H1 (cell line): ENCODE measurements at places on chromosomes 2 and 18.

GRCh38 chr18:44959013-44959412 is 278.3 kb downstream of the SETBP1 start:
- no peak for DNase-seq

DNA sequence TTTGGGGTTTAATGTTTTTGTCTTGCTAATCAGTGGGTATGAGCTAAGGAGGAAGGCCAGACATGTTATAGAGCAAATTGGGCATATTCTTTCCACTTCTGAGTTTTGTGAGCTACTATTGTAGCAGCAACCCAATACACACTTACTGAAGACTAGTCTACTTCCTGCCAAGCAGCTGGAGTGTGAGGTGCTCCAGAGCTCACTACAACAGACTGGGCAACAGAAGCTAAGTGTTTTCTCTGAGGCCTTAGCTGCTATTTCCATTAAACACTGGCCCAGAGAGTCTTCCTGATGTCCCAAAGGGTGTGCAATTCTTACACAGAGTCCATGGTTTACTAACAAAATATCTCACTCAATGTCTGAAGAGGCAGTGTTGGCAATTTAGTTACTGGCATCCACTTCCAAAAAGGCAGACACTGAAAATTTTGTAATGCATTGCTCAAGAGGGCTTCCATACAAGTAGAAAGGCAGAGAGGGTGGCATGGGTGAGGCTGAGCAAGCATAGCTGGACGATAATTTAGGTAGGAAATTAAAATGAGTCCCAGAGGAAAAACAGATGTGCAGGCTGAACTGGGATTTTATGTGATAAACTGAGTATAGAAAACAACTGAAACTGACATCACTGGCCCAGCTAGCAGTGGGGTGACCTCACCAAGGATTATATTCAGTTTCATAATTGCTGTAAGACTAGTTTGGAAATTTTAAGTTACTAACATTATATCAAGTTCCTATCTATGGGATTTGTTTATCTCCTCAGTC is 68.6 kb downstream of the ZC3H6 start:
- DNase-seq = no peak

DNA sequence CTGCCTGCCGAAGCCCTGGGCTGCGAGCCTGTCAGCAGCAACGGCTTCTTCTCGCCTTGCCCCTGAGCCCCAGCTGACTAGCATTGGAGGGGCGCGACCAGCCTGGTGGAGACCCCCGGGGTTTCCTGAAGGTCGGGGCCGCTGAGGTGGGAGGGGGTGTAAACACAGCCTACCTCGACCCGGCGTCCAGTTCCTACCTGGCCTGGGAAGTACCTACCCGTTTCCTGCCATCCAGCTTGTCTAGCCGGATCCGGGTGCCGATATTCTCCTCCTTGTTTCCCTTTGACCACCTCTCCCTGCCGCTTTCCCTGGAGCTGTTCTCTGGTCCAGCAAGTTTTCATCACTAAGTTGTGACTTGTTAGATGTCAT is 511 bp downstream of the MOB4 start:
- no peak for DNase-seq

- no peak for DNase-seq
These were observed 66.5 kb upstream of the TLK1 start for GRCh38 chr2:171227066-171227782.

GRCh38 chr2:176814274-176814673 is 398.3 kb upstream of the HNRNPA3 start:
- no peak for DNase-seq

DNA sequence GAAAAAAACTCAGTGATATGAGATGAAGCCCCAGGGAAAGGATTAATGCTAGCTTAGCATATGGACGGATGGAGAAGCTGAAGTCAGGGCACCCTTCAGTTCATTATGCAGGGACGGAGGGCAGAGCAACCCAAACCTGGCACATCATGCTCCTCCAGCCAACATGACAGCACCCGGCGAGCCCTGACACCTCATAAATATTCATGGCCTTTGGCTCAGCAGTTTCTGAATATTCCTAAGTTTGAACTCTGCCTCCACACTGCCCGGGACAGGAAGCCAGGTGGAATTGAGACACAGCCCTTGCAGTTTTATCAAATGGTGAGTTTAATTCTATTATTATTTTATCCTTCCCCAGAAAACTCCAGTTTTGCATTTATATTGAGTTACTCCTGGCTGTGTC is 87.3 kb upstream of the SH3BP4 start:
- DNase-seq = no peak

DNA sequence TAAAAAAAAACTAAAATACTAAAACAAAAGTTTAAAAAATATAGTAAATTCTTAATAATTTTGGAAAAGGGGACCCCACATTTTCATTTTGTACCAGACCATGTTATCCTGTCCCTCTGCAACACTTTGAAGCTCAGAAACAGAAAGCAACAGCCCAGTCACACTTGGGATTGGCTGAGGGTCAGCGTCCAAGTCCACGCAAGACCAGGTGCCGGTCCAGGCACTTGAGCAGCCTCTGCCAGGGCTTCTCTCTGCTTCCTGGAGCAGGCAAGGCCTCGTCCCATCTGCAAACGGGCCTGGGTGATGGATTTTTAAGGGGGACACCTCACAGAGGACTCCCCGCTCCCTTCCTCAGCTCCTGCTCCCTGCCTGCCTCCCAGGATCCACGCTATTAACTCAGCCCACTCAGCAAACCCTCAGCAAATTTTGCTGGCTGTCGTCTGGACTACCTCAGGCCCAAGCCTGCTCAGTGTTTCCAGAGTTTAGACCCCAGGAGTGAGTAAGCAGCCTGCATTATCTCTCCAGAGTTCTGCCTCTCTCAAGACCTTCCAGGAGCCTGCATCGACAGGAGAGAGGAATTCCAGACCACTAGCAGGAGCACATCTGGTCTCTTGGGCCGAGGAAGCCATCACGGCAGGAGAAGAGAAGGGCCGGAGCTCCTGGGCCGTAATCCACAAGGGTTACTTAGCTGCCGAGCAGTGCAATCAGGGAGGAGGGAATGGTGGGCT is 88.7 kb upstream of the STPG4 start:
- no peak for DNase-seq

DNA sequence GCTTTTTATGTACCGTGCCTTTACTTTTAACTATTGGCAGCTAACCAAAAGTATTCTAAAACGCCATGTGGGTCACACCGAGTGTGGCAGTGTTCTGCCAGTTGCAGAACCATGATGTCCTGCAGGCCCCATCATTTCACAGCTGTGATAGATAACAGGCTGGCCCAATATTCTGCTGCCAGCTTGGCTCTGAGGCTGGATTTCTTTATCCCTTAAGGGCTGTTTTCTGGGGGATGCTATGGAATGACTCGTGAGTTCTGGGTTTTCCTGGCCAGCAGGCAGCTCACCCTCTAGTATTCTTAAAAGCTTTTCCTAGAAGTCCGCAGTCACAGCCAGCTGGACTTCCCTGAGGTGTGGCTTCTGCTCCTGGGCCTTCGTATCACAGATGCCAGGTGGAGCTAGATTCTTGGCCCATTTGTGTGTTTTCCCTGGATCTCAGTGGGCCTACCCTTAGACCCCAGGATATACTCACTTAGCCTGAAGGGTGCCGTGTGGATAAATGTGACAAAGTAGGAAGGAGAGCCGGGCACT is 41.0 kb downstream of the FHOD3 start:
- DNase-seq = no peak

DNA sequence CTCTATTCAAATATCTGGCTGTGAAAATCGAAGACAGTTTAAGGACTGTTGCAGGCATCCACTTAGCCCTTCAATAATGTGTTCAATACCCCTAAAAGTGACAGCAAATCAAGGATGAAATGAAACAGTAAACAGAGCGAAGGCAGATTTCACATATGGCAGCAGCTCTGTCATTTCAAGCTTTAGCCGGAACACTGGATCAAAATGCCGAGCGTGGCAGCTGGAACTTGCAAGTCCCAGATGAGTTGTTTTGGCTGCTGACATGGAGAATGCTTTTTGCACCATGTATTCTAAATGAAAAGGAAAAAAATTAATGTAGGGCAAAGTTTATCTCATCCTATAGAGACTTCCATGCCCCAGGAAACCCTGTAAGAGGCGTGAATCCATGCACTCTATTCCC is 18.0 kb downstream of the LRRC30 start:
- DNase-seq = no peak

DNA sequence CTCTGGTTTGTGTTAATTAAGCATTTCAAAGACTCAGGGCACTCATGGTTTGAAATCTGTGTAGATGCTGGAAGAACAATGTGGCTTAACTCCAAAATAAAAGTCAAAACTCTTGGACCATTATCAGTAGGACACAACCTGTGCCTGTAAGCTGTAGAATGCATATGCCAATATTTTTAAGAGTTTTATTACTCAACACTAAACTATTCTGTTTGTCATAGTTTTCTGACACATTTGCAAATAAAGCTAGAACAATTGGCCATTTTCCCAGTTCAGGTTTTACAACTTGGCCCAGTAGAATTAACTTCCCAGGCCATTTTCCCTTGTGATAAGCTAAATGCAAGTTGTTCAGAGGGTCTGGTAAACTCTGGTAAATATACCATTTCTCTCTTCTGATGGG is 713.1 kb downstream of the CBLN2 start:
- DNase-seq = no peak

DNA sequence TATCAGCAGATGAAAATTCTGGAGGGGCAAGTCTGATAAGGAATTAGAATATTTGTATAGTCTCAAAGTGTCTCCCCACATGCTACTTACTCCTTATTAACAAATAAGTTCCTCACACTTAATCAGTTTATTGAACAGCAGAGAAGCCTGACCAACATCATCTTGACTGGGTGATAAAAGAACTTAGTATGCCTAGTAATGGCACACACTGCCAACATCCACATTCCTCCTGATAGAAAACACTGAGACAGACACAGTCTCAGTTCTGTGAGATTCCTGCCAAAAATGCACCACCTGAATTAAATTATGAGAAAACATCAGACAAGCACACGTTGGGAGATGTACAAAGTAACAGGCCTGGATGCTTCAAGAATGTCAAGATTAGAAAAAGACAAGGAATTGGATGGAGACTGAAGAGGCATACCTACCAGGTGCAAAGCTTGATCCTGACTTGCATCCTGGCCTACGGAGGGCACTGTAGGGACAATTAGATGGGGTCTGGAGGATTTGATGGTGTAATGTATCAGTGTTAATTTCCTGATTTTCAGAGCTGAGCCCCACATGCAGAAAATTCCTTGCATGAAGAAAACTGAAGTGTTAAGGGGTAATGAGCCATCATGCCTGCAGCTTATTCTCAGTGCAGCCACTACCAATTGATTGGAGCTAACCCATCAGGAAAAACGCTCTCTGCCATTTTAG is 200.4 kb upstream of the SH3BP4 start:
- no peak for DNase-seq

DNA sequence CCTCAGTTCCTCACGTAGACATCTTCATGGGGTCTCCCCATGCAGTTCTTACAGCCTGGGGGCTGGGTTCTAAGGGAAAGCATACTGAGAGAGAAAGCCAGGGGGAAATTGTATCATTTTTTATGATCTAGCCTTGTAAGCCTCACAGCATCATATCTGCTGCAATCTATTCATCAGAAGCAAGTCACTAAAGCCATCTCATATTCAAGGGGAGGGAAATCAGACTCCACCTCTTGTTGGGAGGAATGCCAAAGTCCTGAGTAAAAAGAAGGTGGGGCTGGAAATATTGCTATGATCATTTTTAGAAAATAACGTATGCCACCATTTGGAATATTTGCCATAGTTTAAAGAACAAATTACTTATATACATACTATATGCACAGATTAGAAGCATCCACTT is 304.6 kb downstream of the TXNL1 start:
- no peak for DNase-seq

DNA sequence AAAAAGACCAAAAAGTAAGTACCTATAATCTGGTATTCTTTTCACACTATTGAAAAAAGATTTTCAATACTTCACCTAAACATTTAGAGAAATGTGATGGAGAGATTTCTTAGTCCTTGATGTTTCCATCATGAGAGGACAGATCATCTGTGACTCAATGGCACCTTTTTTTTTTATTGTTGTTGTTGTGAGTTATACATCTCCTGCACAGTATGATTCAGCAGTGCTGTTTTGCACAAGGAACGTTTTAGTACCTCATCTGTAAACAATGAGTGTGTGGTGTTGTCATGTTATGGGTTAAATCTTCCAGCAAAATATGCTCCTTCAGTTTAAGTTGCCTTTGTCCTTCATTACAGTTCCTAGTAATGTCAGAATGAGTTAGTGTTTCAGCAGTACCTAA is 2.2 kb downstream of the KIAA1328 start:
- DNase-seq = no peak

GRCh38 chr2:177184606-177185005 is 28.0 kb upstream of the HNRNPA3 start:
- no peak for DNase-seq

DNA sequence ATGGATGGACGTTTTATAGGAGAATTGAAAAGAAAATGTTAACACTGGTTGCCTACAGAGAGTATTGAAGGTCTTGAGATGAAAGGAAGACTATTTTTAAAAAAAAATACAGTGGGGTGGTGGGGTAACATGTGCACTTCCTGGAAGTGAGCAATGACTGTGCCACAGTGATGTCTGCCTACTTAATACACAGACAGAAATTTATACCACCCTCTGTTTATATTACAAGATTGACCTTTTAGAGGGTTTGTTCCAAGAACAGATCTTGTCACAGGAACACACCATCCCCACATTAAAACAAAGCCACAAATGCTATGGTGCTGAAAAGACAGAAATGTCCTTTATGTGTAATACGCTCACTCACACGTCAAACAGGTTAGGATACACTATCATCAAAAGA is 87.6 kb downstream of the THADA start:
- DNase-seq = no peak

DNA sequence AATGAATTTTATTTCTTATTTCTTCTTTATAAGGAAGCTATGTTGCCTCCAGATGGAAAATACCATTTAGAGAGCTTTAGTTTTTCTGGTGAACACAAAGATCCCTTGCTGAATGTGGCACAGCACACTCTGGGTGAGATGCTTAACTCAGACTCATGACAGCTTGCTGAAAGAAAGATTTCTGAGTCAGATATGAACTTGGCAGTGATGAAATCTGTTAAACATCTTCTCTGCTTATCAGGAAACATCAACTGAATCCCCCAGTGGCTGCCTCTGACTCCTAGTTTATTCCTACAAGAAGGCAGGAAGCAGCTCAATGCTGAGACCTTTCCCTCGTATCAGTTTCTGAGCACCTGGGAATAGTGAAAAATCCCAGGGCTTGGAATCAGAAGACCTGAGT is 162.8 kb downstream of the OSR1 start:
- DNase-seq = no peak

- no peak for DNase-seq
These were observed 743 bp downstream of the HADHA start for GRCh38 chr2:26243470-26244308.
